ENCODE measurements at places on chromosomes 3 and 15.
A peak's percentile ranks its signal among the peaks of the same experiment; 100 is the strongest.

GRCh38 chr15:40334941-40335795 lies 5.6 kb downstream of the CCDC9B start:
- DNase-seq = no peak

GRCh38 chr15:97030251-97030650 lies 699.8 kb downstream of the NR2F2 start:
- DNase-seq = no peak

DNA sequence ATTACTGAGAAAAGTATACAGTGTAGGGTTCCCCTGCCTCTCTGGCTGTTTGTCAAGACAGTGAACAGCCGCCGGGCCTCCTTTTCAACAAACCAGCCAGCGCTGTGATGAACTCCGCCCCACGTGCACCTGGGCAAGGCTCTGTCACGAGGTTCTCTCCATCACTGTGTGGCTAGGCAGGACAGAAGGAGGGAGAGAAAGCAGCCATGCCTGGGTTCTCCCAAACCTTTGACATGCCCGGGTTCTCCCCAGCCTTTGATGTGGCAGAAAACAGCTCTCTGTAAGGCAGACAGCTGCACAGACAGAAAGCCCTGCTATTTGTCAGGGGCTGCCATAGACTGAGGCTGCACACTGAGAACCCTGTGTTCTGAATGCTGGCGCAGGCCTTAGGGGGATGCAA lies 101.4 kb upstream of the TRPM1 start:
- peak; percentile 72 for DNase-seq

GRCh38 chr15:74438721-74439316 lies 5.1 kb upstream of the SEMA7A start:
- DNase-seq = peak; percentile 85

DNA sequence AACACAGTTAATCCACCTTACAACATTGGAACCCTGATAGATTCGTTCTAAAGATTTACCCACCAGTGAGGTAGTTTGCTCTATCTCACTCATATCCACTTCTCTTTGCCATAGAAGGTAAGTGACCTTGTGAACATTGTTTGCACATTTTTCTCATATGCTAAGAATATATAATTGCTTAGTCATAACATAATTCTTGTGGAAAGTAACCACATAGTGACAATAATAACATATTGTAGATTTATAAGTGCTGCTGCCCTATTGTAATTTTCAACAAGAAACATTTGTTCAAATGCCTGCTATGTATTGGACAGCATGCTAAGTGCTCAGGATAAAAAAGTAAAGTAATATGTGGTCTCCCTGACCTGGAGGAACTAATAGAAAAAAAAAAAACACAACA lies 554.2 kb upstream of the KCNMB2 start:
- DNase-seq = no peak

DNA sequence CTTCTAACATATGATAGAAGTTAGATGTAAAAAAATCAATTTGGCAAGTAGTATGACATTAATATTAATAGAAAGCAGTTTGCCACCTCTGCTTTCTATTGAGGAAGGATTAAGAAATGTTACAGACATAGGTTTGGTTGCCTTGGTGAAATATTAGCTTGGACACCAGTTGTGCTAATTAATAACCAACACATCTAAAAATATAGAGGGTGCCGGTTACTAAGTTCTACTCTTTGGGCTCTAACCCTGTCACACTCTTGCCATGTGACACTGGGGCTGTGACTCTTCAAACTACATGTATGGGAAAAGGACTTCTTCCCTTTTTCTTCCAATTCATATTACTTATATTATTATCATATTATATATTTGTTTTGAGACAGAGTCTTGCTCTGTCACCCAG lies 64.4 kb downstream of the TRIM71 start:
- no peak for DNase-seq

DNA sequence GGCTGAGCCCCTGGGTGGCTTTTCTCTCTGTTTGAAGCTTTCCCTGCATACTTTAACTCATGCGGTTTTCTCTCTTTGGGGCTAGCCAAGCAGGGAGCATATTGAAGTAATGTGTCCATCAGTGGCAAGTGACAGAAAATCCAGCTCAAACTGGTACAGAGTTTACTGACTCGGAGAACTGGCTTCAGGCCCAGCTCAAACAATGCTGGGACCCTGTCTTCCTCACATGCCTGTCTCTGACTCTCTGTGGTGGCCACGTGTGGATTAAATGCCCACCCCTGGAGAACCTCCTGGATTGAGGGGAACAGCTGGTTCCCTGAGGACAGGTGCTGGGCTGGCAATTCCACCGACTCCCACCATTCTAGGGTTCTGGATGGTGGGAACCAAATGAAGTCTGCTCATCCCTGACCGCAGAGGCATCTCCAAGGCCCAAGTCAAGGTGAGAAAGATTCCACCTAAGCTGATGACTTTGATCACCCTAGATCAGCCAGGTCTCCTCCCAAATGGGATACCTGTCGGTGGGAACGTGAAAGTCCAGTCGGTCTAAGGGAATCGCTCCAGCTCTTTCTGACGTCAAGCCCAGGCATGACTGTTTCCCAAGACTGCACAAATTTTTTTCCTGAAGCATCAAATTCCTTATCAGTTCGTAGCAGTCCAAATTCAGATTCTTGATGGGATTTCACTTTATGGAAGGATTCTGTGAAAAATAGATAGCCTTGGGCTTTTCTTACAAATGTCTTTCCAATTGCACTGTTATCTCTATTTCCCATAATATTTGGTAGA lies 16.3 kb upstream of the HDAC11 start:
- no peak for DNase-seq

- DNase-seq = no peak
Observed at GRCh38 chr3:190562866-190563510, 49.1 kb downstream of the IL1RAP start.

GRCh38 chr3:127796045-127796830 lies 26.1 kb downstream of the MGLL start:
- no peak for DNase-seq

GRCh38 chr3:145906755-145907154 lies 254.2 kb downstream of the PLOD2 start:
- no peak for DNase-seq

DNA sequence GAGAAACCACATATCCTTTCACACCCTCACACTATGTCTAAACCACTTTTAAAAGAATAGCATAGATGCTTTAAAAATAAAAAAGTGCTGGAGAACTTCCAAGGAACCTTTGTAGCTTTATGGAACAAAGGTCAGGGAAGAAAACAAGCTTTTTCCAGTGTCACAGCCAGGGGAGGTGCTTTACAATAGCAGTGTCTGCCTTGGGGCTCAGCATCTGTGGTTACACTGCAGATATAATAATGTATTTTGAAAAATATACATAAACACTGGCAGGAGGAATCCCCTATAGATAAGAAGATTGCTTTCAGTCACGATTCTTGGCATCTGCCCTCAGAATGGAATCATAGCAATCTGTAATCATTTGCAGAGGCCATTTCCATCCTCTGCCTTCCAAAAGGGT lies 362.4 kb upstream of the LRRC3B start:
- DNase-seq = no peak

Measured in activated naive CD4-positive, alpha-beta T cell treated with anti-CD3 and anti-CD28 coated beads, Interleukin-2, amount 10 ng/mL, durations not matched to agents 7 days and 5 days (primary cell).